ENCODE measurements at places on chromosomes 7 and 10.

GRCh38 chr7:98200364-98200763 is 10.9 kb upstream of the BHLHA15 start:
- no peak for DNase-seq

- no peak for DNase-seq
These were observed 2.7 kb downstream of the CALD1 start for GRCh38 chr7:134782121-134782623.

DNA sequence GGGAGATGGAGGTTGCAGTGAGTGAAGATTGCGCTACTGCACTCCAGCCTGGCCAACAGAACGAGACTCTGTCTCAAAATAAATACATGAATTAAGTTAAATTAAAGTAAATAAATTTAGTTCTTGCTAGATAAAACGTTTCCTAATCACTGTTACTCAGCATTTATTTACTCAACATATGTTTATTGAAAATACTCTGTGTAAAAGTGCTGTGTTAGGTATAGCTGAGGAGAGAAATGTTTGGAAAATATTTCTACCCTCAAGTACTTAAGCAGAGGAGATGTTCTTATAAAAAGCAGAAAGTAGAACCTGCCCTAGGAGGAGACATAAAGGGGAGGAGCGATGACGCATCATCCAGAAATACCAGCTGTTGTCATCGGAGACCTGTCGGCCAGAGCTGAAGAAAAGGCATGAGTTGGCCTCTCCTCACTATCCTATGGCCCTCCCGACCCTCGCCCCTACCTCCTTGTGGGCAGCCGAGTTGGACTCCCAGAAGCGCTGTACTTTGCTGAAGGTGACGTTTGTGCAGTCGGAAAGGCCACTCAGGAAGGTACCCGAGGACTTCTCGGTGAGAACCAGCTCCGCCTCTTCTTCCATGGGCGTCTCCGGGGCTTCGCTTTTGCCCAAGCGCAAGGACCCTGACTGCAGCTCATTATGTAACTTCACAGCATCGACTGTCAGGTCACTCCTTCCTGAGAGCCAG is 1.1 kb downstream of the RRP12 start:
- no peak for DNase-seq

GRCh38 chr10:121449482-121449924 is 148.7 kb downstream of the FGFR2 start:
- DNase-seq, result no peak

Data from stimulated activated CD4-positive, alpha-beta T cell treated with anti-CD3 and anti-CD28 coated beads, Interleukin-2, amount 100 ng/mL, for 48 hours (primary cell).